ENCODE measurements at places on chromosomes 4 and X.

DNA sequence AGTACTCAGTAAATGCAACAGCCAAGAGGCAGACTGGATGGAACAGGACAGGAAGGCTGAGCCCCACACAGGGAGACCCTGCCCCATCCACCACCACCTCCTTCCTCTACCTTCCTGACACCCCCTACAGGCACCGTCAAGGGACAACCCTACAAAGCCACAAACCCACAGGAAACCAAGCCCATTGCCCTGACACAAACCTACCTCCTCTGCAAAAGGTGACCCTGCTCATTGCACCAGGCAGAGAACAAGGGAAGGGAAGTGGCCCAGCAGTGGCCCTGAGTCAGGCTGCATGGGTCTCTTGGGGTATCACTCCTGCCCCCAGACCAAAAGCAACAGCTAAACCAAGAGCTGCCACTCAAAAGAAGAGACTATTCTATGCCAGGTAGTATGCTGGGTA is 21.0 kb downstream of the JAKMIP1 start:
- DNase-seq = no peak

DNA sequence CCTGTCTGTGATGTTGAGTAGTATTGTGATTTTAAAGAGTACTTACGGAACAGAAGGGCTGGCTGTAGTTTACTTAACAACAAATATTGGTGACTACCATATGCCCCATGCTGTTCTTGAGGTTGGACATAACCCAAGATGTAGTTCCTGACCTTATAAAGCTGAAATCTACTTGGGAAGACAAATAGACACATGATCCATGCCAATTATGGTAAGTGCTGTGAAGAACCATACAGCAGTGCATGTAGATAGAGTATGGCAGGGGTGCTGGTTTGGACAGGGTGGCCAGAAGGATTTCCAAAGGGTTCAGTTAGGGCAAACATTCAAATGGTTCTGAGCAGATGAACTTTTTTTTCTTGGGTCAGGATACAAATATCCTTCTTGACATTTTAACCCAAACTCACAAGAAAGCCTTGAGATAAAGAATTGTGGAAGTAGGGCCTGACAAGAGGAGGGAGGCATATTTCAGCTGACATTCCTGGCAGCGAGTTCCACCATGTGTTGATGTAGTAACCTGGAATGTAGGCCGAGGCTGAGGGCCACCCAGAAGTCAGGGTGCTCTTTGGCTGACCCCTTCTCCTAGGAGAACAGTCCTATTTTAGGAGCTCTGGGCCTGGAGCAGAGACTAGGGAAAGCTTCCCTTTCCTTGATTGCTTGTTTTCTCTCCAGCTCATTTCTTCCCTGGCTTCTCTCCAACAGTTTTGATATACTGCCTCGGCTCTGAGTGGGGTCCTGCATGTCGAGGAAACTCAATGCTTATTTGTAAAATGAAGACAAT is 74.2 kb downstream of the FREM3 start:
- no peak for DNase-seq

DNA sequence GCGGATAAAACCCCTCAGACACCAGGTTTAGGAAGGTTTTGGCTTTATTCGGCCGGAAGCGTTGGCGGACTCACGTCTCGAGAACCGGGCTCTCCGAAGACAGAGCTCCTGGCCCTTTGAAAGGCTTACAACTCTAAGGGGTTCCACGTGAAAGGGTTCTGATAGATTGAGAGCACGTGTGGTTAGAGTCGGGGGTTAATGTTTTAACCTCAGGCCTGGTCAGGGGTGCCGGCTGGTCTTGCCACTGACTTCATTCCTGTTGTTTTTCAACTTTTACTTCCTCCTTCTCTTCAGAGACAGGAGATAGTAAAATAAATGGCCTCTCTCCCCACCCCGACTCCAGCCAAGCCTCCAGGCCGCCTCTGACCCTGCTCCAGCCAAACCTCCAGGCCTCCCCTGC is 4.7 kb upstream of the ASMT start:
- DNase-seq = no peak

DNA sequence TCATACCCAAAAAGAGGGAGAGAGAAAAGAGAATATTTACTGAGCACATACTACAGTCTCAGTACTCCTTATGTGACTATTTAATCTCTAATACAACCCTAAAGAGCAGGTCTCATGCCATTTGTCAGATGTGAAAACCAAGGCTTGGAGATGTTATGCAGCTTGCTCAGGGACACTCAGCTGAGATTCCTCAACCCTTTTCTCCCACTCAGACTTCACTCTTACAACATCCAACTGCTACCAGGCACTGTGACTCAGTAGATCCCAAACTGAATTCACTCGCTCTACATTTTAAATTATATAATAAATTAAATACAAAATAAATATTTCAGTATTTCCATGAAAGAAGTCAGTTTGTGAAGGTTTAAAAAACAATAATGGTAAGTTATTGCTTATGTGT is 53.7 kb downstream of the TSPAN5 start:
- DNase-seq = no peak

DNA sequence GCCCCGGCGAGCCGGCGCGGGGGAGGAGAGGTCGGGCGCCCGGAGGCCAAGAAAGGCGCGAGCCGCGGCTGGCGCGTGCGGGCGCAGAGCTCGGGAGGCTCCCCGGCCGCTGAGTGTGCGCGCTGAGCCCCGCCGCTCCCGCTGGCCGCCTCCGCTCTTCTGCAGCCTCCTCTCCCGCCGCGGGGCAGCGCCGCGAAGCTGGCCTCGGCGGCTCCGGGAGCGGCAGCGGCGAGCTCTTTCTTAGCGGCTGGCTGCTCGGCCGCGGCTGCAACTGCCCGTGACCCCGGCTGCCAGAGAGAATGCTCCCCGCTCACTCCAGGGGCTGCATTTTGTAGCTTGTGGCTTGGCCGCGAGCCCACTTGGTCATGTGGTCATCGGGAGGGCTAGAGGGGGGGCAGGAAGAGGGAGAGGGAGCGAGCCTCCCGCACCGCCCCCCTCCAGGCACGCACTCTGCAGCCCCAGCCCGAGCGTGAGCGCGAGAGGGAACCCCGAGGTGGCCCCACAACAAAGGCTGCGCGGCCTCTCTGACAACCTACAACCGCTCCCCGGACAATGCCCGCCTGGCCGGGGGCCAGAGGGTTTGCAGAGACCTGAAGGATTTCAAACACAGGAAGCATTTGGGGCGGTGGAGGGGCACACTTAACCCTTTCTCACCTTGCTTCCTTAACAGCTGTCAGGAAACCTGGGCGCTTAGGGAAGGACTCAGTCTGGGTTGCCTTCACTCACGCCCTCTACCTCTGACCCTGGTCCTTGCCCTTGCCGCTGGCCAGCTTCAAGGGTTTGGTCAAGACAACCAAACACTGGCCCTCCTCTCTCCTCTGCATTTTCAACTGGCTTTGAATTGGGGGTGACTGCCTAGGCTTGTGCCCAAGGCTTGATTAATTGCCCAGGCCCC is at the start of gene APLN:
Gene APLN, minus strand, starts transcription at position 305 of the 895 bp plus-strand sequence. CDS start 326 bp downstream, outside the sequence.
- peak; percentile 34 for DNase-seq

DNA sequence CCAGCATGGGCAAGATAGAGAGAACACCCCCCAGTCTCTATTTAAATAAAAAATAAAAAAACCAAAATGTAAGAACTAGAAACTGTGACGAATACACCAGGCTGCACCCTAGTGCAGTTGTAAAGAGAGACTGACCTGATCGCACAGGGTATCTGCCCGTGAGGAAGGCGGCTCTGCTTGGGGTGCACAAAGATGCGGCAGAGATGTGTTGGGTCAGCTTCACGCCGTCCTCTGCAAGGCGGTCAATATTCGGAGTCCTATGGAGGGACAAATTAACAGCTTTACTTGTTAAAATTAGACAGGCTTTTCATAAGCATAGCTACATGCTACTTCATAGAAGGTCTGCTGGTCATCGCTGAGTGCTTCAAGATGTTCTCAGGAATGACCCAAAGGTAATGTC is 26.1 kb upstream of the ARSD start:
- DNase-seq = no peak

Measured in cerebellum (tissue), 4 donors.